ENCODE measurements at places on chromosomes 13 and 19. TPM values are rescaled to one million over a fixed set of nuclear protein-coding genes. Genes with fewer than 3 reads are reported as not detected.

OR7C1 gene
- total RNA-seq = not detected

KCNJ14 gene
- total RNA-seq = 2.8 TPM

CATSPERD gene
- total RNA-seq = not detected

- H3K27ac ChIP-seq = peak overlapping the region; percentile 63
- H3K27me3 ChIP-seq = no peaks in the 10 kb centered on the region
- H3K4me1 ChIP-seq = peaks cover 42% of the 10 kb centered on the region
- peaks cover 16% of the 10 kb centered on the region for H3K36me3 ChIP-seq
Observed at GRCh38 chr19:632579-633067, 714 bp downstream of the POLRMT start.

- no peak overlapping the region for H3K4me3 ChIP-seq
- no peaks in the 10 kb centered on the region for H3K27me3 ChIP-seq
- no peak overlapping the region for H3K27ac ChIP-seq
- peaks cover 18% of the 10 kb centered on the region for H3K4me1 ChIP-seq
Observed at GRCh38 chr13:98984118-98984517, 6.3 kb upstream of the DOCK9 start.

DNA sequence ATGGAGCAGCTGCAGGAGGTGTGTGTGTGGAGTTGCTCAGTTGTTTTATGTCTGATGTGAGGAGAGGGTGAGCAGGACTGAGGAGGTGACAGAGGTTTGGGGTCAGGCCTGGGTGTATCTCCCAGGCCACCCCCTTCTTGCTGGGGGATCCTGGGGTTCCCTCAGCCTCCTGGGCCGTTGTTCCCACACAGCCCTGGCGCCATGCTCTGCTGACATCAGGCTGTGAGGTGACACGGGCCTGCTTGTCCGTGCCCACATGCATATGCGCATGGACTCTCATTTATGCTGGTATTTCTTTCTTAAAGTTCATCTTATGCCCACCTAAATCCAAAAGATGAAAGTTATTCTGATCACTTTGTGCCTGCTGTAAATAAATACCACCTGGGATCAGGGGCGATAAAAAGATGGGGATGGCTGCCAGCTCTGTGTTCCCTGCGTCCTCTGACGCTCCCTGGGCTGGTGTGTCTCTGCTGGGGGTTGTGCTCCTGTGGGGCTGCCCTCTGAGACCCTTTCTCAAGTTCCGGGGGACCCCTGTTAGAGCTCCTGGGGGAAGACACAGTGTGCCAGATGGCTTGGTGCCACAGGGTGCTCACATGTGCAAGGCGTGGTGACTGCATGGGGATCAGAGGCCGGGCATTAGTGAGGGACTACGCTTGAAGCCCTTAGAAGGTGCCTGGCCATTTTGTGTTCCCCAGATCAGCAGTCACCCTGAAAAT is 12.6 kb downstream of the NAXD start:
- H3K27ac ChIP-seq = no peak overlapping the region
- H3K4me3 ChIP-seq = no peak overlapping the region
- peaks cover 18% of the 10 kb centered on the region for H3K4me1 ChIP-seq

GRCh38 chr13:113879494-113880360 is 15.9 kb upstream of the GAS6 start:
- H3K27me3 ChIP-seq = no peaks in the 10 kb centered on the region
- H3K4me1 ChIP-seq = peaks cover 45% of the 10 kb centered on the region
- H3K36me3 ChIP-seq = no peaks in the 10 kb centered on the region

- H3K4me3 ChIP-seq = no peak overlapping the region
- no peak for DNase-seq
- no peaks in the 10 kb centered on the region for H3K36me3 ChIP-seq
Observed at GRCh38 chr19:3100331-3100730, 6.2 kb downstream of the GNA11 start.
